Stimulated activated CD8-positive, alpha-beta memory T cell treated with anti-CD3 and anti-CD28 coated beads, Interleukin-4, amount 100 ng/mL, for 1 hour (primary cell): ENCODE measurements at places on chromosomes 16 and 17.

GRCh38 chr16:1812732-1813163, 13.9 kb downstream of the HAGH start:
- DNase-seq = no peak

GRCh38 chr16:19378511-19378910, 39.2 kb upstream of the TMC5 start:
- DNase-seq = no peak

- DNase-seq = no peak
Measured at GRCh38 chr17:73943416-73944110, 259.9 kb upstream of the RPL38 start.

- DNase-seq = no peak
Measured at GRCh38 chr17:7478276-7479212, 887 bp downstream of the ZBTB4 start.

- no peak for DNase-seq
Measured at GRCh38 chr17:16987830-16988601, 16.1 kb upstream of the TNFRSF13B start.

DNA sequence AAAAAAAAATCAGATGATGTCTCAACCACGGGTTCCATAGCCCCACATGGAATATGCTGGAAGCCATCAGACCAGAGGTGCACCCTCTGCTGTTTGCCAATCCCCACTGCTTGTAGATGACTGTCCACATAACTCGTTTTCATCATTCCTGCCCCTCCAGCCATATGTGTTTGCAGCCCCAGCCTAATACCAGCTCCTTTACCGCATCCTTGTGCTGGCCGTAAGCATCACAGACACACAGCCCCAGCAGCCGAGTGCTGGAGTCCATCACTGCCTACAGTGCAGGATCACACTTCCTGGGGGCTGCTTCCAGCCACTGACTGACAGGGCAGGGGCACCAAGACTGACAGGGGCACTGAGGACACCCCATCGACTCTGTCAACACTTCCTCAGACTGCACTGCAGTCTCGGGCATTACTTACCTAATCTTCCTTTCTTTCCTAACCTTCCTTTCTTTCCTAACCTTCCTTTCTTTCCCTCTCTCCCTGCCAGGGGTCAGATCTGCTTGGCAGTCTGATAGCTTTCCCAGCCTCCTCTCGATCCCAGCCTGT, 5.0 kb downstream of the RCVRN start:
- DNase-seq = no peak

GRCh38 chr17:31560616-31561235, 169.3 kb downstream of the RAB11FIP4 start:
- no peak for DNase-seq

DNA sequence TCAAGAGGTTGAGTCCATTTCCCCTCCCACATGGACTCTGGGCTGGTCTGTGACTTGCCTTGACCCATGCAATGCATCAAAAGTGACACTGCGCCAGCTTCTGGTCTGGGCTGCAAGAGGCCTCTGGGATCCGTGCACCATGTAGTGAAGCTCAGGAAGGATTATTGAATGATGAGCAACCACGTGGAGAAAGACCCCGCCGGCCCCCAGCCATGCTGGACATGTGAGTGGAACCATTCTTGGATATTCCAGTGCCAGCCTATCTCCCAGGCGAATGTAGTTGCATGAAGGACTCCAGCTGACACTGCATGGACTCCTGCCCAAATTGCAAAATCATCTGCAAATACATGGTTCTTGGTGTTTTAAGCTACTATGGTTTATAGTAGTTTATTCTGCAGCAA, 7.6 kb upstream of the ALOX15B start:
- no peak for DNase-seq

DNA sequence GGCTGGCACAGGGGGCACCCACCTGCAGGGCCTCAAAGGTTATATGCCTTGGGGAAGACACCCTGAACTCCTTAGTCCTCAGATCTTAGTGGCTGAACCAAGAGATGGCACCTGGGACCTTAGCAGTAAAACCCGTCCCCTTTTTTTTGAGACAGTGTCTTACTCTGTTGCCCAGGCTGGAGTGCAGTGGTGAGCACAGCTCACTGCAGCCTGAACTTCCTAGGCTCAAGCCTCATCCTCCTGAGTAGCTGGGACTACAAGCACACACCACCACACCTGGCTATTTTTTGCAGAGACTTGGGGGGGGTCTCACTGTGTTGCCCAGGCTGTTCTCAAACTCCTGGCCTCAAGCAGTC, 237.2 kb downstream of the MRTFB start:
- DNase-seq = no peak

- DNase-seq = no peak
Measured at GRCh38 chr17:77376795-77377709, 236.3 kb downstream of the SEC14L1 start.

GRCh38 chr16:49473131-49473530, 99.5 kb downstream of the C16orf78 start:
- no peak for DNase-seq

DNA sequence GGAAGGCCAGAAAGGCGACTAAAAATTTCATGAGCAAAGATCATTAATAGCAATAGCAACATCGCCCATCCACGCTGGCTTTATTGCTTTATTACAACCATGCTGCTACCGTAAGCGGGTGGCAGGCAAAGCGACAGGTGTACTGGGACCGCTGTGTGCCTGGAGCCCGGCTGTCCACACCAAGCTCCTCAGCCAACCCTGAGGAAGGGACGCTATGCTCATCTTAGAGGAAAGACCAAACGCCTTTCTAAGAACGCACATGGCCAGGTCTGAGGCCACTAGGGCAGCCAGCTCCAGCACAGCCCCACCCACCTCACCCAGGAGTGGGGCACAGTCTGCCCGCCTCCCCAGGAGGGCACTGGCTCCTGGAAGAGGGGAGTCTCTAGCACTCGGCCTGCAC, 28.0 kb downstream of the PEMT start:
- no peak for DNase-seq

- DNase-seq = no peak
Measured at GRCh38 chr17:38443356-38444031, 15.2 kb downstream of the ARHGAP23 start.

DNA sequence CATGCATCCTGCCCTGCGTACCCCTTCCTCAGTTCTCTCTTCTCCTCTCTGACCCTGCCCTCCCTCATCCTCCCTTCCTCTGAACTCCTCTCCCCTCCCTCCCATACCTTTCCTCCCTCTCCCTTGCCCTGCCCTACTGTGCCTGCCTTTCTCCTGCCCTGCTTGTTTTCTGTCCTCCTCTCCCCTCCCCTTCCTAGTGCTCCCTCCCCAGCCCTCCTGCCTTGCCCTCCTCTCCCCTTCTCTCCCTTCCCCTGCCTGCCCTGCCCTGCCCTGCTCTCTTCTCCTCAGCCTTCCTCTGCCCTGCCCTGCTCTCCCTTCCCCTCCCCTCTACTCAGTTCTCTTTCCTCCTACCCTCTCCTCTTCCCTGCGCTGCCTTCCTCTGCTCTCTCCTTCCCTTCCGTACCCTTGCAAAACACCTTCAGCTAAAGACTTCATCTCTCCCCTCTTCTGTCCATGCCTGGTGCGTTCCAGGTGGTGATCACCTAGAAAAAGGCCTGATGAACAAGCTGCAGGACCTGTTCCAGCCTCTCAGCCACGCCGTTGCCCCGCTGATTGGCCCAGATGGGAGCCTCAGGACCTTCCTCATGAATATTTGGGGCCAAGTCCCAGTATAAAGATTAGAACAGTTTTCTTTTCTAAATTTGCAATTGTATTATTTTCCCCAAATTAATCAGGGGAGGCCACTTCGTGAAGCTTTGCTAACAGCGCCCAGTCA, 290.5 kb downstream of the CPPED1 start:
- DNase-seq = no peak

DNA sequence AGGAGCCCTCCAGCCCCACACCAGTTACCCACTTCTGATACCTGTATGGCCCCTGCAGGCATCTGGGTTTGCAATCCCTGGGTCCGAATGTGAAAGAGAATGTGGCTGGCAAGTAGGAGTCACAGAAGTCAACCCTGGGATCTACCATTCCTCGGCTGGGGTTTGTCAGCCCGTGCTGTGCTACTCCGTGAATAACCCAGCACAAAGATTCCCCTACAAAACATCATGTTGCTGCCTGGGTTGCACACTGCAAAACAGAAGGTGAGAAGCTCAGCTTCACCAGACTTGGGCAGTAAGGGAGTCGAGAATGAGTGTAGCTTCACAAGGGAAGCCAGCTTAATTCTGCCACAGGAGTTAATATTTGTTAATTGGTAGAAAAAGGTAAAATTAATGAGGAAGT, 137.1 kb downstream of the ZFHX3 start:
- DNase-seq = no peak

- DNase-seq = no peak
Measured at GRCh38 chr16:1078579-1079021, 6.1 kb downstream of the SSTR5 start.

DNA sequence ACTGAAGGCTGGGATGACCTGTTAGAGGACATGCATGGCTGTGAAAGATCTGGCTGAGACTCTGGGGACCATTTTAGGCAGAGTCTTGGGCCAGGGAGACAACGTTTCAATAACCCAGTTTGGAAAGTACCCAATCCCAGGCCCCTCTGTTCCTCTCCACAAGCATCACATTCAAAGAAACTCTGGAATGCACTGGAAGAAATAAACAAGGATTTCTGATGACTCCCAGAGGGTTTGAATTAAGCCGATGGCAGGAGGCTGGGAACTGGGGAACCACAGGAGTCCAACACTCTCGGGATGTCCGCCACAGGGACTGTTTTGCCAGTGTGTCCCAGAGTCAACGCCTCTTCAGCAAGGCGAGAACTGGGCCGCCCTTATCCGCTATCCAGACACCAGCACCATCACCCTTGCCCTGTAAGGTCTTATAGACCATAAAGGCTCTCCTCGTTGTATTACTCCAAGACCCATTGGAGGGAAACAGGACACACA, 3.3 kb downstream of the PMP22 start:
- DNase-seq = no peak

DNA sequence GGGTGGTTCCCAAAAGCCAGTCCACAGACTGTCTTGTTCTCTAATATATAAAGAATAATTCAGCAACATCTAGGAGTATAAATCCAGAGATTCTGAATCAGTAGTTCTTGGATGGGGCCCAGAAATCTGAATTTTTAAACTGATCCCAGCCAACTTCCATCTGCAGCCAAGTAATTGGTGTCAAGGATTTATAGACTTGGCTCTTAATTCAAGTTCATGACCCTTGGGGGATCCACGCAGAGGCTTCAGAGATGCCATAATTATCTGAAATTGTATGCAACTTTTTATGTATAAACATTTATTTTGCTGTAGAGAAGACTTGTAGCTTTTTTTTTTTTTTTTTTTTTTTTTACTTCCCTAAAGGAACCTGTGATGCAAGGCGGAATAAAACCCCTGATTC, 60.6 kb downstream of the HLF start:
- no peak for DNase-seq

GRCh38 chr16:67805718-67806427, 487 bp downstream of the RANBP10 start:
- no peak for DNase-seq

DNA sequence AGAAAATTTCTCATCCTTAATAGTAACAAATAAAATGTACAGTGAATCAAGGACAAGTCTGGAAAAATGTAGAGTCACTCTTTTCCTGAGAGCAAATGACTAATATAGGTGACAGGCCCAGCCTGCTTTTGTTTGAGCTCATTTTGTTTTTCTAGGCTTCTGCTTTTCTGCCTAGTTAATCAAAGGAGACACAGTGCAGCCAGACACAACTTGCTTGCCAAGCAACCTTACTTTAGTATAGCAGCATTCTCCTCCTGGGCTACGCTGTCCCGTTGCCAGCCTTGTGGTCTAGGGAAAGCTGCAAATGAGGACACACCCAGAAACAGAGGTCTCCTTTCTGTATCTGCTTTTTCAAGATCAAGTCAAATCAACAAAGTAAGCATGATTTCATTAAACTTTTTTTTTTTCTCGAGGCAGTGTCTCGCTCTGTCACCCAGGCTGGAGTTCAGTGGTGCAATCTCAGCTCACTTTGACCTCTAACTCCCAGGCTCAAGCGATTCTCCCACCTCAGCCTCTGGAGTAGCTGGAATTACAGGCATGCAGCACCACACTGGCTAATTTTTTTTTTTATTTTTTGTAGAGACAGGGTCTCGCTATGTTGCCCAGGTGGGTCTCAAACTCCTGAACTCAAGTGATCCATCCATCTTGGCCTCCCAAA, 17.2 kb downstream of the GINS3 start:
- DNase-seq = no peak

GRCh38 chr16:70767377-70768202, 33.4 kb downstream of the VAC14 start:
- DNase-seq = no peak

DNA sequence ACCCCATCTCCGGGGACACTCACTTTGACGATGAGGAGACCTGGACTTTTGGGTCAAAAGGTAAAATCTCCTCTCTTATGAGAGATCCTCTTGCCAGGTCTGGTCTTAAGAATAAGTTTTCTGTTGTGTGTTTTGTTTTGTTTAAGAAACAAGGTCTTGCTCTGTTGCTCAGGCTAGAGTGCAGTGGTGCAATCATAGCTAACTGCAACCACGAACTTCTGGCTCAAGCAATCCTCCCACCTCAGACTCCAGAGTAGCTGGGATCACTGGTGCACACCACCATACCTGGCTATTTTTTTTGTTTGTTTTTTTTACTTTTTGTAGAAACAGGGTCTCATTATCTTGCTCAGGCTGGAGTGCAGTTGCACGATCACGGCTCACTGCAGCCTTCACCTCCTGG, 4.1 kb downstream of the MMP25 start:
- DNase-seq = no peak

- no peak for DNase-seq
Measured at GRCh38 chr16:11307639-11308492, 26.7 kb upstream of the PRM1 start.

GRCh38 chr17:59361916-59362810, 30.7 kb downstream of the YPEL2 start:
- peak; percentile 20 for DNase-seq

DNA sequence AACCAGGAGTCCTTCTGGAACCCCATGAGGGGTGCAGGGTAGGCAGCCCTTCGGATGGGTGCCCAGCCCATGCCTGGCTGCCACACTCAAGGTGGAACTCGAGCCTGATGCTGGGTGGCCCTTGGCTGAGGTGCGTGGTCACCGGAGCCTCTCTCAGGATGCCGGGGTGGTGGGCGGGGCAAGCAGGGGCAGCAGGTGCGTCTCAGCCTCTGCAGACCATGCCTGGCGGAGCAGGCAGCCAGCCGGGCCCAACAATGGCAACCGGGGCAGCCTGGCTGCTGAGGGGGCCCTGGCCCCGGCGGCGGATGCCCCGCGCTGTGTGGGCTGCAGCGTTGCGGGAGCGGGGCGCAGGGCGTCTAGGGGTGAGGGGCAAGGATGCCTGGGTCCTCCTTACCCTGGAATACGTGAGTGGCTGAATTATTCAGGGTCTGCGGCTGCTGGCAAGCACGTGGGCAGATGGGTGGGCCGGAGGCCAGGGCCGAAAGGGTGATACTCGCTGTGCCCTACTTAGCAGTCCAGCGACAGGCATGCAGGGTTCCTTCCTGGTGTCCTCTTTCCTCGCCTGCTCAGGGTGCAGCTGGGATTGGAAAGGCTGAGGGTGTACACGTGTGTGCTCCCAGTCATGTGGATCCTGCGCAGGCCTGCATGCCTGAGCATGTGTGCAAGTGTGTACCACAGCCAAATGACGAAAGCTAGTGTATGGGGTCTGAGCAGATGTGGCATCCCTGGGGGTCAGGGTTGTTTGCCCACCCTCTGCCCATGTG, 14.6 kb downstream of the MYO15A start:
- no peak for DNase-seq
